ENCODE measurements at places on chromosomes 3 and 15. TPM values are rescaled to one million over a fixed set of nuclear protein-coding genes. Genes with fewer than 3 reads are reported as not detected.

The PATL2 gene
- 1.3 TPM for polyA plus RNA-seq

The PRSS50 gene
- 0.16 TPM for polyA plus RNA-seq

The TTC23 gene
- 16.6 TPM for polyA plus RNA-seq

The KLF15 gene
- 1.9 TPM for polyA plus RNA-seq

The GABRR3 gene
- polyA plus RNA-seq, result not detected

DNA sequence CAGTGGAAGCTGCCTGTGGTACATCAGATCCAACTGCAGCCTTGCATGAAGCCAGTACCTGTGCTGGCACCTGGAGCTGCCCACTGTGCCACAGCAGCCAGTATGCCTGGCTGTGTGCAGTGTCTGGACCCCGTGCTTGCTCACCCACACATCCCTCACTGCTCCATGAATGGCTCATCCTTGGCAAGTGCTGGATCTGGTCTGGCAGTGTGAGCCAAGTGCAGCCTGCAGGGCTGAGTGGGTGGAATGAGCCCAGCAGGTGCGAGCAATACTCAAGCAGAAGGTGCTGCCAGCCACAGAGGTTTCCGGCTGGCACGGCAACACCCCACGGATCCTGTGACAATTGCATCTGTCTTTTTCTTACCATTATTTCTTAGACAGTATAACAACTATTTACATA lies 488.2 kb upstream of the ROBO2 start:
- no peak for DNase-seq

DNA sequence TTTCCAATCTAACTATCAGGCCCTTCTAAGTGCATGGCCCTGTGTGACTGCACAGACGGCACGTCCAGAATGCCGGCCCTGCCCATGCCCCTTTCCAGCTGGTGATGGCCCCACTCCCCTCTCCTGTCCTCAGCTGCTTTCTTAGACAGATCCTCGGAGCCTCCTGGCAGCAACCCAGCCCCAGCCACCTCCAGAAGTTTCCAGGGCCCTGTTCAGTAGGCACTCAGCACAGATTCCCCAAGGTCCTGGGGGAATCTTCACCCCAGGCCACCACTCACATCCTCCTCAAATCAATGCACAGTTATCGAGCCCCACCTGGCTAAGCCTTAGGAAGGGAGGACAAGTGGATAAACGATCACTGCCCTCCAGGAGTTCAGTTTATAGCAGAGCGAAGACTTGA lies 1.4 kb upstream of the CRABP1 start:
- DNase-seq, result no peak

- no peak for DNase-seq
These were observed 184.6 kb upstream of the FEZF2 start for GRCh38 chr3:62557983-62558382.

DNA sequence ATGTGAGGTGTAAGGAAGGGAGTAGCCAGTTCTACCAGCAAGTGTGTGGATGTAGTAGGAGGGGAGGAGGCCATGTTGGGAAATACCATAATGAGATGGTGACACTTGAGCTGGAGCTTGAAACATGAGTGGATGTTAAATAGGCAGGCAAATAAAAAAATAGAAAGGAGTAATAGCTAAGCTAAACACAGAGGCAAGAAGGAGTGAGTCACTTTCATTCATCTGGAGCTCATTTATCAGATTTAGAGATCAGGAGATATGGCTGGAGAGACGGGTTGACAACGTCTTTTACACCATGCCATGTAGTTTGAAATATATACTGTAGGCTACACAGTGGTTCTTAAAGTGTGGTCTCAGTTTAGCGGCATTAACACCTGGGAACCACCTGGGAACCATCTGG lies 390.5 kb downstream of the DIPK2A start:
- DNase-seq, result no peak

GRCh38 chr3:144282313-144282712 lies 310.7 kb downstream of the DIPK2A start:
- DNase-seq, result no peak

GRCh38 chr15:87167055-87167454 lies 1087.4 kb downstream of the AGBL1 start:
- peak; percentile 31 for DNase-seq

GRCh38 chr3:25678581-25678980 lies 13.9 kb upstream of the TOP2B start:
- DNase-seq, result no peak

DNA sequence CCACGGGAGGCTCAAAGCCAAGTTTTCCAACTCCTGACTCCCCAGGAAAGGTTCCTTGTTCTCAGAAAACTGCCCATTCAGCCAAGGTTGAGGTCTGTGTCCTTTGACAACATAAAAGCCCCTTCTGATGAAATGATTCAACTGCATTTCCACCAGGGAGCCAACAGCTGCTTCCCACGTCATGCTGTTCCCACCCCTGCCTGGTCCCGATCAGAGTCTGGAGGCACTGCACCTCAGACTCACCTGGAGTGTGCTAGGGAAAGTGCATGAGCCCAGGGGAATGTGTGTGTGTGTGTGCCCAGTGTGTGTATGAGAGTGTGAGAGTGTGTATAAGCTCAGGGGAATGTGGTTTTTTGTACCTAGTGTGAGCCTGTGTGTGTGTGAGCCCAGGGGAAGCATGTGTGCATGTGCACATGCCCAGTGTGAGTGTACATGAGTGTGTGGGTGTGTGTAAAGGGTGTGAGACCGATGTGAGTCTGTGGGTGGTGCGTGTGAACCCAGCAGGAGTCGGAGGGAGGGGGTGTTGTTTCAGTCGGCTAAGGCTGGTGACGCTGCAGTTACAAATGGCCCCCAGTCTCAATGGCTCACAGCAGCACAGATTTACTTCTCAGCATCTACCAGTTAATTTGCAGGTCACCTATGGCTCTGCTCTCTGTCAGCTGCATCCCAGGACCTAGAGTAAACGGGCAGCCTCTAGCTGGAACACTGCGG lies 20.3 kb upstream of the SLC6A1 start:
- no peak for DNase-seq

DNA sequence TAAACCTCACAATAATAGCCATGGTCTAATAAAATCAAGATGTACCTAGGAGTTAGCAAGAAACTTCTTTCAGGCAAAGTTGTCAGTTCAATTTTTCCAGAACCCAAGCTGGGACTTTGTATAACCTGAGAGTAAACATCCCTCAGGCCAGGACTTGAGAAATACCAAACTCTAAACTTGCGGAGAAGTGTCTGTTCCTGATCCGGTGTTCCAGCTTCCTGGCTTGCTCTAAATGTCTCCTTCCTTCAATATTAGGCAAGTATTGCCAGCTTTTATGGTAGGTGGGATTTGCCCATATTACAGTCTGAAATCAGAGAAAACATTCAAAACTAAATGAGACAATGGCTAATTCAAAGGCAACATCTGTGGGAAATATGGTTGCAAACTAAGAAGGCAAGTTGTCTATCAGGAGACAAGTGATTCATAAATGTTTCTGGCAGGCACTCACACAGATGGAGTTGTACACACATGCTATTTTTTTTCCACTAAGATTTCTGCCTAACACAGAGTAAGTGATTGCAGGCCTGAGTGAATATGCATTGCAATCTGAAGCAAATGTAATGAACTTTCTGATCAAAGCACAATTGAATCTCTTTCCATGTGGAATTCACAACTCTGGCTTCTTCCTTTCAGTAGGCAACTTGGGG lies 88.3 kb upstream of the COL8A1 start:
- DNase-seq, result peak; percentile 71

DNA sequence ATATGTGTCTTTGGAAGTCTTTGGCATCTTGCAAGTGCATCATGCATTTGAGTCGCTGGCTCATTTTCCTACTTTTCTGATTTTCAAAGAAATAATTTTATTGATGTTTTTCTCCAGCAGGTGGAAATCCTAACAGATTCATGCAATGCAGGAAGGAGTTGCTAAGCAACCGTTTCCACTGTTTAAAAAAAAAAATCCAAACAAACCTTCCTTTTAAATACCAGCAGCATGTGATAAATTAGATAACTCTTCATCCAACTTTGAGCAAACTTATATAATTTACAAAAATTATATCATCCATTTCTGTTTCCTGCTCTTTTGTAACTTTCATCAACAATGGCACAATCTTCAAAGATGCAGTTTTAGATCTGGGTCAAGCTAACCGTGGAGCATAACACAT lies 364.1 kb downstream of the MFSD1 start:
- no peak for DNase-seq

GRCh38 chr3:133369068-133369440 lies 30.8 kb upstream of the BFSP2 start:
- DNase-seq, result no peak

DNA sequence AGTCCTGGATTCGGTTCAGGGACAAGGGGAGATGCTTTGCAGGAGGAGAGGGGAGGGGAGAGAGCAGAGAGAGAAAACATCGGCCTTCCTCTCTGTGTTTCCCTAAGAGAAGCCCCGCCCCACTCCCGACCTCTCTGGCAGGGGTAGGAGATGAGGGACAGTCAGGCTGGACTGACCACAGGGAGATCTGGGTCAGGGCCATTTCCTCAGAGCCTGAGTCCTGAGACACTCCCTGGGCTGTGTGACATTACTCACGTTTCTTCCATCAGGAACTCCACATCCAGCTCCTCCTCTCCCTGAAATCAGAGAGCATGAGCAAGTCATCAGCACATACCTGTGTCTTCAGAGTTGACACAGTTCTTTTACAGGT lies 9.1 kb downstream of the PLA2G4D start:
- DNase-seq, result no peak

- no peak for DNase-seq
These were observed 135.2 kb downstream of the TMCC1 start for GRCh38 chr3:129758306-129758705.

GRCh38 chr15:70440416-70441138 lies 322.8 kb downstream of the UACA start:
- no peak for DNase-seq
